Mammary epithelial cell (primary cell): ENCODE measurements at places on chromosomes 1 and 21.

- peak; percentile 61 for DNase-seq
These were observed 18.5 kb downstream of the CAMK1G start for GRCh38 chr1:209601809-209602657.

DNA sequence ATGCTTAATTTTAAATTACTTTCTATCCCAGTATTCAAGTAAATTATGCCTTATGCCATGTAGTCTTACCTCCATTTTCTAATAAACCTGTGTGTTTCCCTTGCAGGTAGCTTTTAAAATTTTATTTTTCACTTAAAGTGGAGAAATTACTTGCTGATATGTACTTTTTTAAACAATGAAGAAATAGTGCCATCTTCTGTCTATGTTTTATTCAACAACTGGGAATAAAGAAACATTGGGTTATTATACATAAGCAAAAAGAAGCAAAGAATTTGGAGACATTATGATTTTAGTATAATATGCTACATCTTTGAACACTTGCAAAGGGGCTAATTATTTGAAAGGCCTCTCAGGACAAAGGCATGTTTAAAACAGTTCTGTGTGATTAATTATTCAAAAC is 1912.9 kb downstream of the MRPL39 start:
- no peak for DNase-seq

GRCh38 chr1:164725401-164725800 is 166.4 kb downstream of the PBX1 start:
- DNase-seq: no peak

- no peak for DNase-seq
These were observed 10.3 kb upstream of the SNX7 start for GRCh38 chr1:98651116-98651632.

GRCh38 chr1:156942176-156942575 is 21.7 kb downstream of the LRRC71 start:
- no peak for DNase-seq

- no peak for DNase-seq
These were observed 10.5 kb upstream of the RYR2 start for GRCh38 chr1:237031480-237031879.

DNA sequence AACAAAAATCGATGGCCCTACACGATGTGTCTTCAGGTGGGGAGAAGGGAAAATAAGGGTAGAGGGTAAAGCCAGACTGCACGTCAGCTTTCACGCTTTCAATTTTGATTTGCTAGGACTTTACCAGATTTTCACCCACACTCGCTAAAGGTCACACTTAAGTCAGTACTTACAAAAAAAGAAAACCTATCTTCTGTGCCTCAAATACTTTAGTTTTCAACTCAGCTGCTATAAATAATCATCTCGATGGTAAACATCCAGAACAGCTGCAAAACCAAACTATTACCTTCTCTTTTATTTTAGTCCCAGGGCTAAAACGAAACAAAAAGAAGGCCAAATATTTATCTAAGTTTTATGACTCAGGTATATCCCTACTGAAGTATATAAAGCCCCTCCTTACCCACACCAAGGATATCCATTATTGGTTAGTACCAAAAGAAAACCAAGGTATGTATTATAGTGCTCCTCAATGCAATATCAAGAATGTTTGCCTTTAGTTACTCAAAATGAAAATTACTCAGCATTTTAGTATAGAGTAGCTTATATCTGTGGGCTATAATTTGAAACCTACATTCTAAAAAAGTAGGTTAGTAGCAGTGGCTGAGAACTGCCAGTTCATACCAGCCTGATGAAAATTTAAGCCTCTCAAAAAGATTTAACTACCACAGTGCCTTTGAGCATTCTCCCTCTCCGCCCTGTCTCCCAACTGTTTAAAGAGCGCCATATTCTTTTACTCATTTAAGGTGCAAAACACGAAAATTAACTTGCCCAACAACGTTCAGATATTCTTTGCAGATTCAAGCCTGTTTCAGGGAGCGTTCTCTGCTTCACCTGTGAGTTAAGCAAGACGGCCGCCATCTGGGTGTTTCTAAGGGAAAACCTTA is 1.5 kb downstream of the CSDE1 start:
- DNase-seq: no peak

DNA sequence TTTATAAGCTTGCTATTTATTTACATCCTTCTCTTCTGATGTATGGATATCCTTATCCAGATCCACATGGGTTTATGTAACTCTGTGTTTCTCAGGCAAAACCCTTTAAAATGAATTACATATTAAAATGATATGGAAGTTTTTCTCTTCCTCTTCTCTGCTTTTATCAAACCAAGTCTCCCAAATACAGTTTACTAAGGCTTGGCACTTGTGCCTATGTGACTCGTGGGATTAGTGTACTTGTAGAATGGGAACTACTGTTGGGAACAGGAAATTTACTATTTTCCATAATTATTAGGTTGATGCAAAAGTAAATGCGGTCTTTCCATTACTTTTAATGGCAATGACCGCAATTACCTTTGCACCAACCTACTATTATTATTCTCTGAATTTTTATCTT is 14.8 kb downstream of the SIM2 start:
- no peak for DNase-seq

- DNase-seq: peak; percentile 29
These were observed 807 bp downstream of the CEP85 start for GRCh38 chr1:26234644-26235370.

- DNase-seq: no peak
These were observed 57.4 kb downstream of the ESRRG start for GRCh38 chr1:216665856-216666255.

GRCh38 chr1:201672685-201673084 is 133.8 kb downstream of the NAV1 start:
- no peak for DNase-seq

GRCh38 chr1:118983558-118984041 is 4.5 kb downstream of the TBX15 start:
- no peak for DNase-seq

DNA sequence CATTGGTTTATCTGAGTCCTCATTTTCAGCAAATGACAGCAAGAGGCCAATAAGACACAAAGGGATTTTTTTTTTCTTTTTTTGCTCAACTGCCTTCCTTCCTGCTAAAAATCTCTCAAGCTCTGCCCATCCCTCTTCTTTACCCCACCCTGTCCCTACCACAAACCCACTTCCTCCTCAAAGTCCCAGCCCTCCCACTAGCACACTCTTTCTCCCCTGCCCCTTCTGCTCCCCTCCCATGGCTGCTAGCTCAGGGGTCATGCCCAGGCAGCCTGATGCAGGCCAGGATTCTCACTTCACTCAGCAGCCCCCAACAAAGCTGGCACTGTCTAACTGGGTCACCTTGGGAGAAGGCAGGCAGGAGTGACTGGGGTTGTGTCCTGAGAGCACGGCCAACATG is 28.8 kb upstream of the PPP2R5A start:
- DNase-seq: no peak

GRCh38 chr21:44911384-44912157 is 9.1 kb downstream of the ITGB2 start:
- peak; percentile 69 for DNase-seq

GRCh38 chr1:85571828-85572227 is 8.7 kb upstream of the CCN1 start:
- DNase-seq: peak; percentile 97

DNA sequence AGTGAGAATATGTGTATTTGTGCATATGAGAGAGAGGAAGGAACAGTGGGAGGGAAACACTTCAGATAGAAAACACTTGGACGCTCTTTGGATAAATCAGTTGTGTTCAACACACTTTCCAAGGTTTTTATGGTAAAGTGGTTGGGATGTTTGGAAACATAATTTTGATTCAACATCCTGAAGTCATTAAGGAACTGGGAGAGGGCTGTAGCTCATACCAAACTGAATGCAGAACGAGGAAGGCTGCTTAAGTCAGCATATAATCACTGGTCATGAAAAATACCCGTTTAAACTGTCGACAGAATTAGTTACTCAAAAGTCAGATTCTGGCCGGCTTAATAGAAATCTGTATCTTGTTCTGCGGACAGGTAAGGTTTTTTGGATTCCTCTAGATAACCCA is 14.9 kb downstream of the LIX1L start:
- DNase-seq: no peak

DNA sequence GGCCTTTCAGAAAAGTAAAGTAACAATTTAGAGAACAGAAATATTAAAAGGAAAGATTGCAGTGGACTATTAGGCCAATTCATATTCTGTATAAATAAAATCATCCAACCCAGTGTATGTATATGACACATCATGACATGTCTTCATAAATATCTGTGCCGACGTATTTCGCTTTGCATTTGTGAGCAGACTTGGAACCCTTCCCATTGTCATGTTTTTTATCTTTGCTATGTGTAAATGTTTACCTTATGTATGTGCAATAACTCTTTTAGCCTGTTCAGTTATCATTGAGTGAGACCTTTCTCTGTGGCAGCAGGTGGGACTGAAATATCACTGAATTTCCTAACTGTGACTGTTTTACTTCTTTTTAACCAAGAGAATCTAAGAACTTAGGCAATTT is 58.0 kb upstream of the FAM3B start:
- no peak for DNase-seq

DNA sequence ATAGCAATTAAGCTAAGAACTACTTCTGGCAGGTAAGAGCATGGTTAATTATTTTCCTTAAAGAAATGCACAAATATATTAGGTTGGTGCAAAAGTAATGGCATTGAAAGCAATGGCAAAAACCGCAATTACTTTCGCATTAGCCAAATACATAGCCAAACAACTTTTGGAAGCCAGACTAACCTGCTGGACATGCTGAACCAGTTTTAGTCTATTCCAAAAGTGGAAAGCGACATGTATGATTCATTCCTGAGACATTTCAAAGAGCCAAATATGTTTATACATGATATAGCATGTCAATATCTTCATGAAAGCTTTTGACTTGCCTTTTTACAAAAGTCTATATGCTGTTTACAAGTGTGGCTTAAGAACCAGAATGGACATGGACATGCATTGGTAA is 23.4 kb upstream of the DR1 start:
- peak; percentile 62 for DNase-seq
